ENCODE measurements at places on chromosomes 5 and 9.

DNA sequence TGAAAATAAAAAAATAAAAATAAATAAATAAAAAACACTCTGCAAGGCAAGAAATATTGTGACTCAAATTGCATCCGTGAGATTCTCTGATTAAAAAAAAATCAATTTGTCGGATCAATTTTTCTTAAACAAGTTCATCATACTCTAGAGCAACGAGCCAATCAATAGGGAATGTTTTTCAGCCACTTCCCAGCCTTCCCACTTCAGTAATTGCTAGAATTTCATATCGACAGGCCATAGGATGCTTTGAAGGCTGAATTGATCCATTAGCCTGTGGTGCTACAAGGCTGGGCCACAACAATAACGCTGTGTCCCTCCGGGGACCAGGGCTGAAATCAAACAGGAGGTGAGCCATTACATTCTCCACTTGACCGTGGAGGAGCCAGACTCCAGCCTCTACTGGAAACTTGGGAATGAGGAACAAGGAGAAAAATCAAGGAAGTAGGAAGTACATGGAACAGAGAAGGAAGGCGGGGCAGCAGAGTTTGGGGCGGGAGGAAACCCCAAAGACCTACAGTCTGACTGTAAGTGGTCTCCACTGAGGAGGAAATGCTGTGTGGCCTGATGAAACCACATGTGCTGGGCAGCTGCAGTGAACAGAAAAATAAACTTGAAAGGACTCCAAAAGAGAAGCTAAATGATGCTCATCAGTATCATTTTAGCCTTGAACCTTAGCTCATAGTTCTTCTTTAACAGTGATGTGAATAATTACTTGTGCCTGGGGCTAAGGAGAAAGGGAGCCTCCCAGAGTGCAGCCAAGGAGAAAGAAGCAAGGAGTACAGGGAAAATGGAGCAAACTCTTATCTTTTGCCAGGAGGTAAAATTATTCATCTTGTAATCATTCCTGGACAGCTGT is 308.6 kb downstream of the TLE1 start:
- no peak for DNase-seq

- DNase-seq, result peak; percentile 35
Observed at GRCh38 chr5:56094579-56095361, 100.0 kb upstream of the IL6ST start.

GRCh38 chr9:4038182-4038723 is 261.6 kb downstream of the GLIS3 start:
- no peak for DNase-seq

GRCh38 chr5:75616971-75617621 is 5.8 kb downstream of the ANKDD1B start:
- DNase-seq, result no peak

DNA sequence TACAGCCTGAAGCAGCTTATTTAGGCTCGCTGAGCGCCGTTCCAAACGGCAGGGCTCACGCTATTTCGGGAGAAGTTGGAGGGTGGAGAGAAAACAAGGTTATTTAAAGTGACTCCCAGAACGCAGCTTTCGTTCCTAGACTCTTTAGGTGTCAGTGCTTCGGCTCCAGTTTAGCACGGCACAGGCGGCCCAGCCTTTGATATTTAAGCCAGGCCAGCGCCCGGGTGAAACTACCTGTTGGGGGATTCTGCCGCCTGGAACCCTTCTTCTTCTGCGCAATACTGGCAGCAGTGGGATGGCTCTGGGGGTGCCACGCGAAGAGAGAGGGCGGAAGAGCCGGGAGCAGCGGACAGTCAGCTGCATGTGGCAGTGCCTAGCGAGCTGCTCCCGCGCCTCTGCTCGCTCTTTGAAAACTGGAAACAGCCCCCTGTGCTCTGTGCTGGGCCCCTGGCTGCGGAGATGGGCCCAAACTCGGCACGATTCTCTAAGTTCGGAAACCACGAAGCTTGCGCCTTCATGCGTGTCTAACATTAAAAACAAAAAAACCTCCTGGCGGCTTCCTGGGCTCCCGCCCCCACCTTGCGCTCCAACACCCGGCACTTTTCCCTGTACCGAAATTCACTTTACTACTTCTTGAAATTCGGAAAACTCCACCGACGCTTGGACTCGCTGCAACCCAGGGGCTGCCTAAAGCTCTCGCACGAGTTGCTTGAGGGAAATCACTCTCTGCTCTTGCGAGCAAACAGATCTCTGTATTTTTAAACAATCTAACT is 34.6 kb upstream of the NFIB start:
- peak; percentile 42 for DNase-seq

- no peak for DNase-seq
Observed at GRCh38 chr5:113268232-113268631, 166.6 kb downstream of the TSSK1B start.

DNA sequence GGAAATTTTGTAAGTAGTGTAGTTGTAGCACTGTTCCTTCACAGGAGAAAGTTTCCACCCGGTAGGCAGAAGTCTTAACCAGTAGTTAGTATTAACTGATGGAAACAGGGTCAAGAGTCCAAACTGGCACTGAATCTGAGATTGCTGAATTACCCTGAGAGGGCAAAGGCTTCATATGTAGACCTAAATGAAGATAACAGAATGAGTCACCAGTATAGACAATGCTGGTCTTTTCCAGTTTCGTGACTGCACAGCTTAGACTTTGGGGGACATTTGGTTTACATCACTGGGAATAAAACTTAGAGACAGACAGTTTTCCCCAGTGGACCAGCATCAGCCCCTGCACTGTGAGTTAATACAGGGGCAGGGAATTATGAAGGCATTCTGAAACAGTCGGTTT is 60.5 kb downstream of the PCSK5 start:
- DNase-seq, result peak; percentile 14

GRCh38 chr5:74430631-74431289 is 209.8 kb downstream of the ENC1 start:
- no peak for DNase-seq
